GM04503 (cell line): ENCODE measurements at places on chromosomes 16 and 17.

DNA sequence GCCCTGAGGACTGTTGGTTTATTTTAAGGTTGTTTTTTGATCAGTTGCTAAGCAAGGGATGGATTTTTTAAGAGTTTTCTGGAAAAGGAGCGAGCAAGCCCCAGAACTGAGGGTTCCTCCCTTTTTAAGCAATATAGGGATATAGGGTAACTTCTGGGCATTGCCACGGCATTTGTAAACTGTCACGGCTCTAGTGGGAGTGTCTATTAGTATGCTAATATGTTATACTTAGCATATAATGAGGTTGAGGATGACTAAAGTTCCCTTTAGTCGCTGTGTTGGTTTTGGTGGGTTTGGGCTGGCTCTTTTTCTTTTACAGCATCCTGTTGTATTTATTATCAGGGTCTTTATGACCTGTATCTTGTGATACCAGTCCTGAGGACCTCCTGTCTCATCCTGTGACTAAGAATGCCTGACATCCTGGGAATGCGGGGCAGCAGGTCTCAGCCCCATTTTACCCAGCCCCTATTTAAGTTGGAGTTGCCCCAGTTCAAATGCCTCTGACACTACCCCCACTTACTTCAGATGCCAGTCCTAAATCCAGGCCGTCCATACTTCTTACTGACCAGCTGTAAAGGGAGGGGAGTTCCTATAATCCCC lies 59.4 kb downstream of the MFSD11 start:
- DNase-seq, result no peak

- no peak for DNase-seq
These were observed 520.8 kb downstream of the HS3ST4 start for GRCh38 chr16:26212599-26212998.

DNA sequence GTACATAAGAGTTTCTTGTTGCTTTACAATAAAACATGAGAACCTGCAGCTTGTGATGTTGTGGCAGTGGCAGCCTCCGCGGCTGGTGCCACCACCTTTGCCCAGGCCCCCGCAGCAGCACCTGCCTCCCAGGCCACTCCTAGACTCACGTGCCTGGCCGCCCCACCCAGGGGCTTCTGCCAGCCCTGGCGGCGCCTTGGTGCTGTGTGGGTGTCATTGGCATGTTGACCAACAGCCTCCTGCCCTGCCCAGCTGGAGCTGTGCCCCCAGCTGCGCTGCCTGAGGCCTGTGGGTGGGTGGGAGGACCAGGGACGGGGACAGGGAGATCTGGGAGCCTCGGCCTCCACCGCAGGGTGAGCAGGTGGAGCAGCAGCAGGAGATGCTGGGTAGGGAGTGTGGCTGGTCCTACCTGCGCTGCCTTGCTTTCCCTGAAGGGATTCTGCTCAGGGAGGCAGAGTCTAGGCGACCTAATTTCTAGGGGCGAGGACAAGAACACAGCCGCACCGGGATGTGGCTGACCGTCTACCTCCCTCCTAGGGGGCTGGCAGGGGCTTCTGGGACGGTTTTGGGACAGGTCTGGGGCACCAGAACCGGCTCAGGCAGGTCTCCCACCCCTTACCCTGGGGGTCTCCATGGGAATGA lies 428 bp upstream of the DNASE1L2 start:
- no peak for DNase-seq

DNA sequence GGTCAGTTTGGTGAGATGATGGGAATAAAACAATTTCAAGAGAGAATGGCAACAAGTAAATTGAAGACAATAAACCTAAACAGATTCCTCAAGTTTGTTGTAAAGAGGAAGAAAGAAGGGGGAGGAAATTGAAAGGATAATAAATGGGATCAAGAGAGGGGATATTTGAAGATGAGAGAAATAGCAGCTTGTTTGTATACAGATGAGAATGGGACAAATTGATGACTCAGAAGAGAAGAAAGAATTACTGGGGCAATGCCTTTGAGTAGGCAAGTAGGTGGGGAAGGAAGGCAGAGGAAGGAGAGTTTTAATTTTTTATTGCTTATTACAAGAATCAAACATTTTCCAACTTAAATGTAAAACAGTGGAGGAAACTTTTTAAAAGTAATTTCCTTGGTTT lies 98.3 kb downstream of the CHD9 start:
- DNase-seq, result no peak

GRCh38 chr17:4247971-4248388 lies 15.8 kb downstream of the ANKFY1 start:
- DNase-seq, result no peak

DNA sequence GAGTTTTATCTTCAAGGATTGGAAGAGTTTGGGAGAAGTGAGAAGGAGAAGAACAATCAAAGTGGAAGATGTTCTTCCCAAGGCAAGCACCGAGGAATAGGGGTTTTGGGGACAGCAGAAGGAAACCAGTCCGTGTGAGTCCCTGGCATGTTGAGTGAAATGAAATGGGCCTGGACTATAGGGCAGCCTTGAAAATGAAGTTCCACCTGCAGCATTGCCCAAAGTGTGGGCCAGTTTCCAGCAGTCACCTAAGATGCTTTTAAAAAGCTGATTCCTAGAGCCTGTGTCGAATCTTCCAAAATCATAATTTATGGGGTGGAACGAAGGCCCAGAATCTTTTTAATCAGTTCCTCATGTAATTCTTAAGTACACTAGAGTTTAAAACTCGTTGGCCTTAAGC lies 59.9 kb upstream of the DNAH9 start:
- DNase-seq, result no peak
